ENCODE measurements at places on chromosomes 5 and 9. TPM values are rescaled to one million over a fixed set of nuclear protein-coding genes. Genes with fewer than 3 reads are reported as not detected.

Gene SH3TC2
- total RNA-seq = 19.9 TPM

Gene LHX3
- total RNA-seq = not detected

Gene PCDHA1
- not detected for total RNA-seq

Gene PRDM9
- not detected for total RNA-seq

Gene NPDC1
- 59.9 TPM for total RNA-seq

Gene ZCCHC7
- total RNA-seq = 2.7 TPM

Gene NEURL1B
- 0.79 TPM for total RNA-seq

Gene PDE6A
- not detected for total RNA-seq

Gene EFNA5
- total RNA-seq = 4.9 TPM

Gene ADAMTS19
- not detected for total RNA-seq

Gene CD74
- total RNA-seq = 12.7 TPM

Gene EIF4EBP3
- total RNA-seq = 3.0 TPM

Gene UBE2QL1
- not detected for total RNA-seq

GRCh38 chr5:74044936-74045335, 418.9 kb downstream of the ARHGEF28 start:
- no peak for DNase-seq

DNA sequence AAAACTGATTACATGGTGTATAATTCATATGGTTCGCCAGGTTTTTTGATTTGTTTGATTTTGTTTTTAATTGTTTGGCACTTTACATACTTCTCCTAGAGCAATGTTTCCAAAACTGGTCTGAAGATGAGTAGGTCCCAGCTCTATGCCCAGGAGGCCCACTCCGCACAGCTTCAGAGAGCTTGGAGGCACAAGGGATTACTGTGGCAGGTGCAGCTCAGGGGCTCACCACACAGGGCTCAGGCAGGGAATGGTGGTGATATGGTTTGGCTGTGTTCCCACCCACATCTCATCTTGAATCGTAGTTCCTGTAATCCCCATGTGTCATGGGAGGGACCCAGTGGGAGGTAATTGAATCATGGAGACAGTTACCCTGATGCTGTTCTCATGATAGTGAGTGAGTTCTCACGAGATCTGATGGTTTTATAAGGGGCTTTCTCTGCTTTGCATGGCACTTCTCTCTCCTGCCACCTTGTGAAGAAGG, 296.6 kb downstream of the MED10 start:
- no peak for DNase-seq

- no peak for DNase-seq
These were observed 11.8 kb downstream of the LMX1B start for GRCh38 chr9:126625329-126626126.

- no peak for DNase-seq
These were observed 49.1 kb downstream of the ADCY2 start for GRCh38 chr5:7445068-7445467.

GRCh38 chr5:84385705-84386104, 1.0 kb upstream of the EDIL3 start:
- DNase-seq = no peak

DNA sequence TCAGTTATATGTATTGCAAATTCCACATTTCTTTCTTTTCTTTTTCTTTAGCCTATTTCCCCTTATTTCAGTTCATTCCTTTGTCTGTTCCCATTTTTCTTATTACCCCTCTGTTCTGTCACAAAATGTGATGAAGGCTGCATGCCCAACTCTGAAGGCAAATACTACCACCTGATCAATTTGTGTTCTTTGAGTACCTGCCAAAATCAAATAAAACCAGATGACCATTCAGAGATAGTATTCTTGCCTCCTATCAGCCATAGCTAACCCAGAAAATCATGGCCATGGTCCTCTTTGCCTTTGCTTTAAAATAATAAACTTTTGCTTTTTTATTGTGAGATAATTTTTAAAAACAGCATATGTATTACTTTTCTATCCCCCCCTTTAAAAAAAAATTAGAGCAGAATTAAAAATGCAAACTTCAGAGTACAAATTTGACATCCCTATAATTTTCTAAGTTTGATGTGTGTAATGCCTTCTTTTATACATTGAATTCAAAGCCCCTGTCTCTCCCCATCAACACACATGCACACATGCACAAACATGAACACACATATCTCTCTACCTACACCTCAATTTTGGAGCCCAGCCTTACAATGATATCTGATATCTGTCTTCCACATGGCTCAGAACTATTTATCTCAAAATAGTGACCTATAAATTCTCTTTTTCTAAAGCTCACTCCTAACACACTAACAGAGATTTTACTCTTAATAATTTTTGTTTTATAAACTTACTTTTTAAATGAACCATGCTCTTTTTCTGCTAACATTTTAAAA, 3.5 kb downstream of the RFESD start:
- no peak for DNase-seq

- no peak for DNase-seq
These were observed 84.3 kb upstream of the ACTBL2 start for GRCh38 chr5:57566914-57567313.

- DNase-seq = no peak
These were observed 95.9 kb upstream of the FCN2 start for GRCh38 chr9:134784577-134785305.

GRCh38 chr9:108662956-108663355, 192.8 kb downstream of the ACTL7B start:
- DNase-seq = no peak

DNA sequence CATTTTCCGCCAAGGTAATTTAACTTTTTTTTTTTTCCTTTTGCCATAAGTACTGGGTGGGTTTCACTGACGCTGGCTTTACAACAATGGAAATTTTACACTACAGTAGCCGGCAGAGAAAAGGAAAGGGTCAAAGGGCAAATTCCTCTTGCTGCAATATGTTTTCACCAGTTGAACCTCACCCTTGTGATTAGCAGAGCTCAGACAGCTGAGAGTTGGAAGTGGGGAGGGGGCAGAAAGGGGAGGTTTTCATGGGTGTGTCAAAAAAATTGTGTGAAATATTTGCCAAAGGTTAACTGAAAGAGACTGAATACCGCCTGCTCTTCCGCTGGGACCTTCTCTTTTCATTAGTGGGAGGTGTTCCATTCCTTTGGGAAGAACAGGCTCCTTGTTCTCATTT, 296.9 kb downstream of the ADAMTS6 start:
- no peak for DNase-seq

DNA sequence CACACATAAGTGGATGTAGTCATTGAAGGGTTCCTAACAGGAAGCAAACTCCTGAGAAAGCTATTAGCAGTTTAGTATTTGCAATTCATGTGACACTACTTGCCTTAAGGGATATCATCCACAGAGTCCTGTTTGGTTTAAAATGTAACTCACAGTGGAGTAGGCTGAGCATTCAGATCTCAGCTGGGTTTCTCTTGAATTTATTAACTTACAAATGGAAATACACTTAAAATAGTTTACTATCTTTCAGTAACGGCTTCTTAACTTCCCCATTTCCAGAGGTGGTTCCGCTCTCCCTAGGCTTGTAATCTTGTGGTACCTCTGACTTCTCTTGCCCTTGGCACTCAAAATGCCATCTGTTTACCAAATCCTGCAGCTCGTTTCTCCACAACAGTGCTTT, 660.7 kb upstream of the ADAMTS16 start:
- DNase-seq = no peak

- no peak for DNase-seq
These were observed 17.2 kb downstream of the C5orf63 start for GRCh38 chr5:127055880-127056653.
